Small intestine (tissue), 16 donors: ENCODE measurements at places on chromosomes 1 and 21.

DNA sequence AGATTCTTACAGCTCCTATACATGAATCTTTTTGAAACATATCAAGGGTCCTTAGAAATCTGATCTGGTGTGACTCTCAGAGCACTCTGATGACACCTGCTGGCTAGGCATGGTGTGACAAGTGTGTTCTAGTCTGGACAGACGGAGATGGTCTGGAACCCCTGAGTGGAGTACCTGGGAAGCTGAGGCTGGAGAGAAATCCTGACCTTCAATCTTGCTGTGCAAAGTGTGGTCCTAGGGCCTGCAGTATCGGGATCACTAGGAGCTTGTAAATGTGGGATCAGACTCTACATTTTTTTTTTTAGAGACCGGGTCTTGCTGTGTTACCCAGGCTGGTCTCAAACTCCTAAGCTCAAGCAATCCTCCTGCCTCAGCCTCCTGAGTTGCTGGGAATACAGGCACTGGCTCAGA lies 78.6 kb upstream of the SOD1 start:
- peak; percentile 65 for DNase-seq

DNA sequence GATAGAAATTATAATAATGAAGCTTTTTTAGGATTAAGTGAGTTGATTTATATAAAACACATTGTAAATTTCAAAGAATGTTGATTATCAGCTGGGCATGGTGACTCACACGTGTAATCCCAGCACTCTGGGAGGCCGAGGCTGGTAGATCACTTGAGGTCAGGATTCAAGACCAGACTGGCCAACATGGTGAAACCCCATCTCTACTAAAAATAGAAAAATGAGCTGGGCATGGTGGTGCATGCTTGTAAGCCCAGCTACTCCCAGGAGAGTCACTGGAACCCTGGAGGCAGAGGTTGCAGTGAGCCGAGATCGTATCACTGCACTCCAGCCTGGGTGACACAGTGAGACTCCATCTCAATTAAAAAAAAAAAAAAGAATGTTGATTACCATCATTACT lies 18.4 kb downstream of the ADAMTS1 start:
- no peak for DNase-seq

DNA sequence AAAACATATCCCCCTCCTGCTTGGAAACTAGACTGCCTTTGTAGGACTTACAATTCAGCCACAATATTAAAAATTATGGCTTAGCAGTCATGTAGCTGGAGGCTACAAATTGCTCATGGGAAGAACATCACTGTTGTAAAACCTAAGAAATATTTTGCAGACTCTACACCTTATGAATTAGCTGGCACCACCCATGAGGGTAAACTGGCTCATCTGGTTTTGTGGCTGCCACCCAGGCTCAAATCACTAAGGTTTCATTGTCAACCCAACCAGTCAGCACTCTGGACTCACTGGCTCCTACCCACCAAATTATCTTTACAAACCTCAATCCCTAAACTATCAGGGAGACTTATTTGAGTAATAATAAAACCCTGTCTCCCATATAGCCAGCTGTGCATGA lies 100.7 kb upstream of the OLFM3 start:
- peak; percentile 14 for DNase-seq

DNA sequence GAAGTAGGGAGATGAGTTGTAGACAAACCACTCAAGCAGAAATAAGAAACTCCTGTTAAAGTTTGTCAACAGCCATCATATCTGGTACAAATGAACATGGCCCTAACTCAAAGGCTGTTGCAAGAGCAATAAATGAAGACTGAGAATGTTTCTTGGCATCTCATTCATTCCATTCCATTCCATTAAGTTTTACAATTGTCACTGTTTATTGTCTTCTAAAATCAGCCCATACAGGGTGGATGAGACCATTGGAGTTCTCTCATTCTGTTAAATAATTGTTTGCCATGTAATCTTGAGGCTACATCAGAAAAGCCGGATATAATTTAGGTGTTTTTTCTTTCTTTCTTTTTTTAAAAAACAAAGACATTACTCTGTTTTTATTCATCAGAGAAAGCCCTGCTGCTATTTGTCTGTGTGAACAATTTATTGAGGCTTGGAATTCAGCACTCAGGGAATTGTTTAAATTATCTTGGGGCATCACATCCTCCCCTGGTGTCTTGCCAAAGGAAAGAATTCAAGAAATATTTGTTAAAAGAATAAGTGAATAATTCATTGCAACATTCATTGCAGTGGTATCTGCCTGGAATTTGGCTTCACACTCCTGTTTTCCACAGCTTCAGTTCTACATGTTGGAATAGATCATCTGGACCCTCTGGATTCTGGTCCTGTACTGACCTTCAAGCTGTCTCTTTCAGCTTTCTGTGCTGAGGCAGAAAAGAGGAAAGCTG lies 604.5 kb downstream of the PLPP3 start:
- no peak for DNase-seq

DNA sequence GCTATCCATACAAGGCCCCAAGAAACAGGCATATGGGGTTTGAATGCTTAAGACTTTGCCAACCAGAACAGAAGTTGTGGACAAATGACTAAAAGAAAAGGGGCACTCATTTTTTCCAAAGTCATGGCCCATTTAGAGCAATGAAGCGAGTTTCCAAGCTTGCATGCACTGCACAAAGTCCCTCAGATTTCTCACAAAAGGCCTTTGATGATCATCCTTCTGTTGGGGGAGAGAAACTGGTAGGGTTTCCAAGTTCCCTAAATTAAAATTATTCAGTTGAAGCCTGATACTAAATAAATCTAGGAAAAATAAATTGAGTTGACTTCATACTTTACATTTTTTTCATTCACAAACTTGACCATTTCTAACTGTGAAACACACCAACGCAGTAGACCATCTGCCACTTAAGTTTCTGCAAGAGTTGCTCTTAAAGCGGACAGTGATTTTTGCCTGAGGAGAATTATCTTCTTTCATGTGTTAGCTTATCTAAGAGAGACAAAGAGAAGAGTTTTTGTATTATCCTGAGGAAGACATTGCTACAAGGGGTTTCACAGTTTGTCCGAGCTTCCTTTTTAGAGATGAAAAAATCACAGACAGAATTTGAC lies 139.2 kb downstream of the SEC16B start:
- DNase-seq, result no peak

- no peak for DNase-seq
Measured at GRCh38 chr1:204465546-204466415, 28.8 kb downstream of the PIK3C2B start.

GRCh38 chr1:34408011-34408410 lies 231.3 kb downstream of the C1orf94 start:
- no peak for DNase-seq

DNA sequence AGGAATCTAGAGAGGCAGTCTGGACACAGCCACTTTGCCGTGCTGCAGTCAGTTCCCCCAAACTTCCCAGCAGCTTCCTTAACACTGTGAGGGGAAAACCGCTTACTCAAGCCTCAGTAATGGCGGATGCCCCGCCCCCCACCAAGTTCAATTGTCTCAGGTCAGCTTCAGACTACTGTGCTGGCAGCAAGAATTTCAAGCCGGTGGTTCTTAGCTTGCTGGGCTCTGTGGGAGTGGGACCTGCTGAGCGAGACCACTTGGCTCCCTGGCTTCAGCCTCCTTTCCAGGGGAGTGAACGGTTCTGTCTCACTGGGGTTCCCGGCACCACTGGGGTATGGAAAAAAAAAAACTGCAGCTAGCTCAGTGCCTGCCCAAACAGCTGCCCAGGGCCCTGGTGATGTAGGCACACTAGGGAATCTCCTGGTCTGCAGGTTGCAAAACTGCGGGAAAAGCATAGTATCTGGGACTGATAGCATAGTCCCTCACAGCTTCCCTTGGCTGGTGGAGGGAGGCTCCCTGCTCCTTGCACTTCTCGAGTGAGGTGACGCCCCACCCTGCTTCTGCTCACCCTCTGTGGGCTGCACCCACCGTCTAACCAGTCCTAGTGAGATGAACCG lies 23.7 kb upstream of the HFM1 start:
- no peak for DNase-seq

- no peak for DNase-seq
Measured at GRCh38 chr1:180927841-180928240, 15.1 kb downstream of the KIAA1614 start.

DNA sequence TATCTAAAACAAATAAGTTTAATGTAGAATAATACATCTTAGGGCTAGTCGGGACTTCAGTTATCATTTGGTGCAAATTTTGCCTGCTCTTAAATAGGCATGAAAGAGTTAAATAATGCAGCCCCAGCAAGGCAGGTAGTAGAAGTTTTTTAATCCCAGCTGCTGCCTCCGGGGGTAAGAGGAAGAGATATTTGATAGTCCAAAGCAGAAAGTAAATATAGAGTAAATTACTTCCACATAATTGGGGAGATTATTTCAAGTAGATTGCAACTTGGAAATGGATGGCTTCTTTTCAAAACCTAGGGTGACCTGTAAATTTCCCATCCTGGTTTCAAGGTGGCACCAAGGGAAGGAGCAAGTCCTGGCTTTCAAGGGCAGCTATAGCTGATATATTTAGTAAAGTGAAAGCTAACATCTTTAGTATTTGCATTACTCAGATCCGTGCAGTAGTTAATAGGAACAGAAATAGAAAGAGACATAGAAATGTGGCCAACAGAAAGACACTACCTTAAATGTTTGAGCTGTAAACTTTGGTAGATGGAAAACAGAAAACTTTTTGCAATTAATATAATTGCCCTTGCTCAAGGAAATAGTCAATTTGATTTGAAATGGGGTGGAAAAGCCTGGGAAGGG lies 109.1 kb downstream of the LMO4 start:
- no peak for DNase-seq

DNA sequence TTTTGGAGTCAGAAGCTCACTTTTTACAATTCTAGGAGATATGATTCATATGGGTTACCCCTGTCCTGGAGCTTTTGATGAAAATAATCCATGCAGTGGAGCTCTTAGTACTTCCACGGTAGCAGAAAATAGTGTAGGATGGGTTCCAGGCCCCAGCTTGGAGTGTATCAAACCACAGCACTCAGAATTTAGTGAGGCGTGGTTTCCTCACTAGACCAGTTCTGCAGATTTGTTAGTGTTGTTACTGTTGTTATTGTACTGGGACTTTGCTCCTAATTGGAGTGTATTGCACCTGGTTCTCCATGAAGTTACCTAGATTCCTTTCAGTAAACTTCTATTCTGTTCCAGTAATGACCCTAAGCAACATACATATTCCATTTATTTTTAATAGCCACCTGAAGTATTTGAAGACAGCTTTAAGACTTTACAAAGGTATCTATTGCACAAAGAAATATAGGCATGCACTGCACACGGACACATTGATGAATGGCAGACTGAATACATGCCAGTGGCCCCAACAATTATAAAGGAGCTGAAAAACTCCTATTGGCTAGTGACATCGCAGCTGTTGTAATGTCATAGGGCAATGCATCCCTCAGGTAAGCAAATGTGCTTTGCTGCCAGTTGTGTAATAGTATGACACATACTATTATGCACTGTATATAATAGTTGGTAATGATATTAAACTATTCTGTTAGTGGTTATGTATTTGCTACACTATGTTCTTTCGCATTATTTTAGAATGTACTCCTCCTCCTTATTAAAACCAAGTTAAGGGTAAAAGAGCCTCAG lies 1058.0 kb downstream of the KCNT2 start:
- no peak for DNase-seq

- DNase-seq, result no peak
Measured at GRCh38 chr1:108936170-108936569, 27.1 kb downstream of the CLCC1 start.

GRCh38 chr1:205530116-205530515 lies 25.6 kb downstream of the CDK18 start:
- no peak for DNase-seq

DNA sequence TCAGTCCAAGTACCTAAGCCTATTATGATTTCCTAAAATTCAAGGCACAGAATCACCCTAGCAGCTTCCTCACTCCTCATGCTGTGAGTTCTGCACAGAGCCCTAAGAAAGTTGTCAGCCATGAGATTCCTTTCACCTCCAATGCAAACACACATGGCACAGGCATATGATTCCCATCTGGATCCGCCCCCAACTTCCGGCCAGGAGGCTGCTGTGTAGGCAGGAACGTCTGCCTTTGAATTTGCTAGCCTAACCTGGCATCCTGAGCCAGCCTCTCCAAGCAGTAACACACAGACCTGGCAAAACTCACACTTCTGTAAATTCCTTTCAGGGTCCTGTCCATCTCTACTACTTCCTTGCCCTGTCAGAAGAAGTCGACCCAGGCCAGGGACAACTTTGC lies 521.1 kb upstream of the BEND5 start:
- DNase-seq, result no peak

- DNase-seq, result no peak
Measured at GRCh38 chr21:17732306-17732705, 86.8 kb downstream of the C21orf91 start.

- no peak for DNase-seq
Measured at GRCh38 chr1:46461809-46462448, 27.7 kb upstream of the DMBX1 start.

- no peak for DNase-seq
Measured at GRCh38 chr1:201608635-201609395, 69.9 kb downstream of the NAV1 start.

DNA sequence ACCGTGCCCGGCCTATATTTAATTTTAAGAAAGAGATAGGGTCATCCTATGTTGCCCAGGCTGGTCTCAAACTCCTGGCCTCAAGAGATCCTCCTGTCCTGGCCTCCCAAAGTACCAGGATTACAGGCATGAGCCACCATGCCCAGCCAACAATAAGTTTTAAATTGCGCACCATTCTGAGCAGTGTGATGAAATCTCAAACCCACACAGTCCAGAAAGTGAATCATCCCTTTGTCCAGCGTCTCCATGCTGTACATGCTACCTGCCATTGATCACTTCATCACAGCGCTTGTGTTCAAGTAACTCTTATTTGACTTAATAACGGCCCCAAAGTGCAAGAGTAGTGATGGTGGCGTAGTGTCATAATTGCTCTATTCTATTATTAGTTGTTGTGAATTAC lies 75.4 kb downstream of the APP start:
- no peak for DNase-seq
